ENCODE measurements at places on chromosomes 12 and 14. TPM values are rescaled to one million over a fixed set of nuclear protein-coding genes. Genes with fewer than 3 reads are reported as not detected.

- DNase-seq = no peak
- no peak overlapping the region for H3K27ac ChIP-seq
- peaks cover 17% of the 10 kb centered on the region for H3K4me1 ChIP-seq
- peaks cover 6% of the 10 kb centered on the region for H3K27me3 ChIP-seq
- H3K4me3 ChIP-seq = no peak overlapping the region
These were observed 9.3 kb downstream of the STAC3 start for GRCh38 chr12:57241402-57242310.

- no peak overlapping the region for H3K27ac ChIP-seq
- H3K27me3 ChIP-seq = no peaks in the 10 kb centered on the region
- H3K4me3 ChIP-seq = no peak overlapping the region
- no peaks in the 10 kb centered on the region for H3K36me3 ChIP-seq
- no peak for DNase-seq
These were observed 24.0 kb downstream of the SYT1 start for GRCh38 chr12:78888568-78888967.

GRCh38 chr14:69288011-69288771 lies 28.2 kb downstream of the GALNT16 start:
- H3K4me1 ChIP-seq = no peaks in the 10 kb centered on the region
- peak; percentile 42 for DNase-seq
- H3K27me3 ChIP-seq = peaks cover 22% of the 10 kb centered on the region

DNA sequence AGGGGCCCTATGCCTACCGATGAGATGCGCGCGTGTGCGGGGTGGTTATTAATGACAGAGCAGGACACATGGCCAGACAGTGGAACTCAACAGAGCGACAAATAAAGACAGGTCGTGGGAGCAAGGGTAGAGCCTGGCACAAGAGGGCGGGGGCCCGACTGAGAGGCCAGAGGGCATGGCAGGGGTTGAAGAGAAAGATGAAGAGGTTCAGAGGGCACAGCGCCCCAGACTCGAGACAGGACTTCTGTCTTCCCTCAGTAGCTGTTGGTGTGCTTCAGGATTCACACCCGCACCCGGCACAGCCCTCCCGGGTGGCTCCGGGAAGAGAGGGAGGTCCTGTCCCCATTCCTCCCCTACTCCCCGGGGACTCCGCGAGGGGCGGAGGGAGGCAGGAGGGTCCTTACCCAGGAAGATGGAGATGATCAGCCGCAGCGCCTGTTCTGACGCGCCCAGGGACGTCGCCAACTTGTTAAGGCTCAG lies 366 bp downstream of the LPCAT3 start:
- DNase-seq = peak; percentile 8
- H3K4me1 ChIP-seq = peaks cover 5% of the 10 kb centered on the region
- no peaks in the 10 kb centered on the region for H3K27me3 ChIP-seq
- peak overlapping the region; percentile 90 for H3K4me3 ChIP-seq

DNA sequence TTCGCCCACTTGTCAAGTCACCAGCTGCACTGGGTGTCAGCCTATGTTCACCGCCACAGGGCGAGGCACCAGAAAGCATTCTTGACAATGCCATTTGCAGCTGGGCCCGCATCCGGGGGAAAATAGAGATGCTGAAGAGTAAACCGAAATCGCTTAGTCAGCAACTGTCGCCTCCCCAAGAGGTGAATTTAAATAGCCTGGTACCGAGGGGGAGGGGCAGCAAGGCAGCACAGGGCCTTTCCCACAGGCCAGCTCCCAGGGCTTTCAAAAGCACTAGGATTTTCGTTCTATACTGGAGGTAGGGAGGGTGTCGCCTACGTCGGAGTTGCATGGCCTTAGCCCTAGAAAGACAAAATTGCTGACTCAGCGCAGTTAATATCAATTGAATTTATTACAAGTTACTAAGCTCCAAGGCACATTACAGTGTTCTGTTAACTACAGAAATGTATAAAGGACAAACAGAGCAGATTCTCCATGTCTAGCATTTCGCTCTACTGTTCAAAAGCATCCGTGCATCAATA lies 4.3 kb downstream of the IRF2BPL start:
- peak overlapping the region; percentile 55 for H3K27ac ChIP-seq
- H3K36me3 ChIP-seq = peaks cover 27% of the 10 kb centered on the region
- H3K4me1 ChIP-seq = peaks cover 13% of the 10 kb centered on the region

- no peak overlapping the region for H3K27ac ChIP-seq
- H3K4me1 ChIP-seq = peaks cover 16% of the 10 kb centered on the region
- DNase-seq = no peak
These were observed 23.5 kb upstream of the PYGL start for GRCh38 chr14:50967790-50968189.

DNA sequence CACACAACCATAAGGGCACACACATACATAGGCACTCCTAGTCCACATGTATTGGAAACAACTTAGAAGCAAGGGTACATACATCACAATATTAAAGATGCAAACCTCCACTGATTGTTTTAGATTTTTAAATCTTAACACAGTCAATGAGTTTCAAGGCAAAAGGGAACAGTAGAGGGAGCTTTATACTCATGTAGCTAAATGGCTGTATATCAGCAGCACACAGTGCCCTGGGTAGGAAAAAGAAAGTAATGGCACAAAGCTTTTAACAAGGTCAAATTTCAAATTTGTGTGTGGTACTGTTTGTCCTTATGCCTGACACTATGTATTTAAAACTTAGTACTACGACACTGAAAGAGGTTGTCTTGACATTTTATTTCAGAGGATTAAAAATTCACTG lies 262.0 kb downstream of the MED13L start:
- 0 out of 2 replicates have a peak, but pooled peaks cover 1% of the 10 kb centered on the region for H3K4me1 ChIP-seq
- peaks cover 17% of the 10 kb centered on the region for H3K36me3 ChIP-seq
- no peaks in the 10 kb centered on the region for H3K27me3 ChIP-seq

Gene PRPH
- total RNA-seq = not detected

Gene FOXG1
- total RNA-seq = not detected

Gene SLC6A13
- total RNA-seq = 0.28 TPM
